ENCODE measurements at places on chromosomes 2 and 18.

DNA sequence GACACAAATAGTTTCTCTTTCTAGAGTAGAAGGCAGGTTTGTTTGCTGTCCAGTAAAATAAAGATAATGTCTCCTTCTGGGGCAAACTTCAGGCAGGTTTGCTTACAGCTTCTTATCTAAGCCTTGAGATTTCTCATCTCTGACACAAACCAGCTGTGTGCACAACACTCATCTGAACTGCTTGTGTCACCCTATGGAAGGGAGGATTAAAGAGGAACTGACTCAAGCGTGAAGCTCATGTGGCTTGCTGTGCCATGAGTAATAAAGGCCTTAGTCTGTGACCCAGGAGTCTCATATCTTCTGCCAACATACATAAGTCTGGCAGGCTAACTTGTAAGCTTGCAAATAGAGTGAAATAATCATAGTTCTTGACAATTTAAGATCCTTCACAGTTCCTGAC is 24.2 kb upstream of the CPO start:
- no peak for DNase-seq

DNA sequence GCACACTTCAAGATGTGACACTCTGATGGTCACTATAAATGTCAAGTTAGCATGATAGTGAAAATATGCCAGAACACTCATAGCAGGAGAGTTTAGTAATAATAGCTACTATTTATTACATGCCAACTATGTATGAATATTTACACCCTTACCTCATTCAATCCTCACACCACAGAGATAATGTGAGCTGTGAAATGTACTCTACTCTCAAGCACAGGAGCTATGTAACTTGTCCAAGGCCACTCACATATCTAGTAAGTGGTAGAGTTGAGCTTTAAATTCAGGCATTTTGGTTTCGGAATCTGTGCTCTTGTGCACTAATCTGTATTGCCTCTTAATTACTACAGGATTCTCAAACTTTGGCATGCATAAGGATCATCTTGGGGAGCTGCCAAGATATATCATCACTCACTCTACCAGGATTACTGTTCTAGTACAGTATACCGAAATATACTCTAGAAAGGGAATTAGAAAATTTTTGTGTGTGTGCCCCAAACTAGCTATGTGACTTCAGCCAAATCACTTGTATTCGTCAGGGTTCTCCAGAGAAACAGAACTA is 154.3 kb downstream of the PLCL1 start:
- DNase-seq: no peak

DNA sequence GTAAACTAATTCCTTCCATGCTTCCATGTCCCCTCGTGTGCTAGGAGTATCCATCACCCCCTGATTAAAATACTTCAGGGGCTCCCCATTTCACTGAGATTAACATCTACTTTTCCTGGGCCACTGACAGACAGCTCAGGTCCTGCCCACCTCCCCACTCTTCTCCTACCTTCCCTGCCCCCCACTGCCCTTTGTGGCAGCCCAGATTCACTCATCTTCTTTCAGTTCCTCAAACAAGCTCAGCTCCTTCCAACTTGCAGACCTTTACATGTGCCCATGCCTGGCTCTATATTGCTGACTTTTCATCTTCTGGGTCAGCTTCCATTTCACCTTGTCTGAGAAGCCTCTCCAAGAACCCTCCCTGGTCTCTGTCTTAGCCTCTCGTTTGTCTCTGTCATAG is 12.0 kb downstream of the RUFY4 start:
- no peak for DNase-seq

DNA sequence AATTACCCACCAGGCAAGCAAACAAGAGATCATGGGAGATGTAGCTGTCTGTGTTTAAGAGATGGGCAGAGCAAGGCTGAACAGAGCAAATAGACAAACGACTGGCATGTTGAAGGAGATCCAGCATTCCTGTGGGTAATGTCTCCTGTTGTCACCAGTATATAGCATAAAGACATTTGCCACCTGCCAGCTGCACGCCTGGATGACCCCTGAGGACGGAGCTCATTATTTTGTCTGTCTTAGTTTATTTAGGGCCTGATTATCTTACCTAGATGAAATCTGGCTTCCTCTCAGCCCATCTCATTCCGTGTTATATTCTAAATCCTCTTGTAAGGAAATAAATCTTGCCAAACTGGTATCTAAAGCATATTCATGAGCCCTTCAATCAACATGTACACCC is 510.3 kb upstream of the LINC00305 start:
- DNase-seq: no peak

DNA sequence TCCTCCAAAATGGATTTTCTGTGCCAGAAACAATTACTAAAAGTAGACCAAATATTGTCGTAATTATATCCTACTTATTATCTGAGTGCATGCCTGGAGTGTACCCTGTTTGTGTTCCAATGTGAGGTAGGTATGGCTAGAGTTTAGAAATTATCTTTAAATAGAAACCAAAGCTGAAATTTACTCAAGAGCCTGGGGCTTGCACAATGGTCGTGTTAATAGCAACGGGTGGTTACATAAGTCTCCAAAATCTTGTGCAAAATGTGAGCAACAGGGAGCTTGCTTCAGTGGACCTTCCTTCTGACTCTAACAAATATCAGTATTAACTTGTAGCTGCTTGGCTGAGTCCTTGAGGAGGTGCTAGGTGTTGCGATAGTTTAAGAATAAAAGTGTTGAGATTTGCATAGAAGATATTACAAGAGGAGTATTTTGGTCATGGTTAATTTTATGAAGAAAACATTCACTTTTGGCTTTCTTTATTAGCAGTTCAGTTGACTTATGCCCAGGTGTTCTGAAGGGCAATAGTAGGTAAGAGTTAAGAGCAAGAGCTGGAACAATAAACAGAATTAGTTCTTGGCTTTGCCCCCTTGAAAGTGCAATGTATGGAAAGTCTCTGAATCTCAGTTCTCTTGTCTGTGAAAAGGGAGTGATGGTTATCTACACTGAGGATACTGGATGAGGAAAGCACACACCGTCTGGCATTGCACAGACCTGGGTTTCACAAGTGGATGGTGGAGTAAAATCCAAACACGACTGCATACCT is 4.6 kb downstream of the CXCR4 start:
- no peak for DNase-seq

DNA sequence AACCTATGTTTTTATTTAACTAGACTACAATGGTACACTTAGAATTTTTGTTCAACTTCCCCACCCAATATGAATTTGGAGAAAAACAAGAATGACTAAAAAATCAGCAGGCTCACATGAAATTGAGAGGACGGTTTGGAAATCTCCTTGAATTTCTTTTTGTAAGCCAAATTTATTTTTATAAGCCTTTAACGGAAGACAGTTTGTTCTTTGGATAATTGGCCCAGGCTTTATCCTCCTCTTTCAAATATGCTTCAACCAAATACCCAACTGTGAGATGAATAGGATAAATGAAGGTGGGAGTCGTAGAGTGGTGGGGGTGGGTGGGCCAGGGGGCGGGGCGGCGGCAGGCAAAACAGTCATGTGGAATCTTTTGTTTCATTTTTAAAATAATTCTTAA is 60.6 kb downstream of the FMNL2 start:
- no peak for DNase-seq

DNA sequence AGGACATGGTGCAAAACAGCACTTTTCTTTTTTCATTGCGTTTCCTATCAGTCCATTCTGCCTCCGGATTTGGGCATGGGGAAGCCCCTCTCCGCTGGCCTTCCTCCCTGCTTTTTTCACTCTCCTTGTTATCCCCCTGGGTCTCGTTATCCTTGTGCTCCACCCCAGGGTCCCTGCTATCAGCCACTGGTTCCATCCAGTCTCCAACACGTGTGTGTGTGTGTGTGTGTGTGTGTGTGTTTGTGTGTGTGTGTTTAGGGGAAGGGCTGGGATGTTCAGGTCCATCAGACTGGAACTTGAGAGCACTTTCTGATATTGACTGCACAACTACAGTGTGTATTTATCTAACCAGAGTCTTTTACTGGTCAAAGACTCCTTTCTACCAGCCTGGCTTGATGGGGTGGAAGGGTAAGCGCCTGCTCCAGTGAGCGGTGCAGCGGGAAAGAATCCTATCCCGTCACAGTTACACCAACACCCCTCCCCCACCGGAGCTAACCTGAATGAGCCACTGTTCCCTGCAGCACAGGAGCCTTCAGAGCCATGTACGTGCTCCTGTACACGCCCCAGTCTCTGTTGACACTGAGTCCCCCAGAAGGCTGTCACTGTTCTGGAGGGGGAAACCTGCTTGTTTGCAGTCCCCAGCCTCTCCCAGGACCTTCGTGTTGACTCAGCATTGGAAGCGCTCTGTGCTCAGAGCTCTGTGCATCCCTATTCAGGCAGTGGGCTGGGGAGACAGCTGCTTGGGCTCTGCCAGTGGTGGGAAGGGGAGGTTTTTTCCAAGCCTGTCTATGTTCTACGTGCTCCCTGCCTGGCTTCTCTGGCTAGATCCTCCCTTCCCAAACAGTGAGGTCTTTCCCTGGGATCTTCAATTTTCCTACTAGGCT is 4.6 kb downstream of the INHA start:
- no peak for DNase-seq

DNA sequence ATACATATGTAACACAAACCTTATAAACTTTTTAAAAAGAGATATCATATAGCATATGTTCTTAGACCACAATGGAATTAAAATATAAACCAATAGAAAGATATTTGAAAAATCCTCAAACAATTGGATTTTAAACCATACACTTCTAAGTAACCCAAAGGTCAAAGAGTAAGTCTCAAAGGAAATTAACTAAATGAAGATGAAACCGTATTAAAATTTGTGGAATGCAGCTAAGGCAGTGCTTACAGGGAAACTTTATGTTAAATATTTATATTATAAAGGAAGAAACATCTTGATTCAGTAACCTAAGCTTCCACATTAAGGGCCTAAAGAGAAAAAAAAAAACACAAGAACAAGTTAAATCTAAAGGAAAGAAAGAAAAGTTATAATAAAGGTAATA is 966.1 kb downstream of the SLC4A3 start:
- DNase-seq: no peak

- no peak for DNase-seq
Observed at GRCh38 chr2:168501466-168502065, 45.5 kb downstream of the CERS6 start.

DNA sequence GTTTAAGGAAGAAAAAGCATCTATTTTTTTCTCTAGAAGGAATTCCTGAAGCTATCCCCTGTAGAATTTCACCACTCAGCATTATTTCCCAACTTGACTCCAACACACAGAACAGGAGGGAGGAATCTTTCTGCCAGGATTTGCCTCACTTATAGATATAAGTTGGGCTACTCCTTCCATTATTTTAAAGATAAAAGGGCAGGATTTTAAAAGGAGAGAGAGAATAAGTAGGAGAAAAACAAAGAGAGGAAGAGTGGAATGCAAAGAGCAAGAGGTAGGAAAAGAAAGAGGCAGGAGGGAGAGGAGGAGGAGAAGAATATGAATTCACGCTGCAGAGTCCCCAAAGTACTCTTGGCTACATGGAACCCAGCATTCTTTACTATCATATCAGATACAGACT is 182.5 kb downstream of the TCF4 start:
- DNase-seq: no peak

DNA sequence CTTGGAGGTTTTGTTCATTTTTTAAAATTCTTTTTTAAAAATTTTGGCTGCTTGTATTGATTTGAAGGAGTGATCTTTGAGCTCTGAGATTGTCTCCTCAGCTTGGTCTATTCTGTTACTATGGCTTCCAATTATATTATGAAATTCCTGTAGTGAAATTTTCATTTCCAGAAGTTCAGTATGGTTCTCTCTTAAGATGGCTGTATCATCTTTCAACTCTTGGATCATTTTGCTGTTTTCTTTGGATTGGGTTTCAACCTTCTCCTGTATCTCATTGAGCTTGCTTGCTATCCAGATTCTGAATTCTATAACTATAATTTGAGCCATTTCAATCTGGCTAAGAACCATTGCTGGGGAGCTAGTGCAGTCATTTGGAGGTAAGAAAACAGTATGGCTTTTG is 270.8 kb upstream of the NT5C1B start:
- no peak for DNase-seq

GRCh38 chr18:8787794-8788193 is 82.4 kb downstream of the MTCL1 start:
- no peak for DNase-seq

- no peak for DNase-seq
Observed at GRCh38 chr2:187873132-187873531, 318.9 kb upstream of the TFPI start.

GRCh38 chr18:80200171-80200931 is 47.0 kb downstream of the PARD6G start:
- DNase-seq: no peak

DNA sequence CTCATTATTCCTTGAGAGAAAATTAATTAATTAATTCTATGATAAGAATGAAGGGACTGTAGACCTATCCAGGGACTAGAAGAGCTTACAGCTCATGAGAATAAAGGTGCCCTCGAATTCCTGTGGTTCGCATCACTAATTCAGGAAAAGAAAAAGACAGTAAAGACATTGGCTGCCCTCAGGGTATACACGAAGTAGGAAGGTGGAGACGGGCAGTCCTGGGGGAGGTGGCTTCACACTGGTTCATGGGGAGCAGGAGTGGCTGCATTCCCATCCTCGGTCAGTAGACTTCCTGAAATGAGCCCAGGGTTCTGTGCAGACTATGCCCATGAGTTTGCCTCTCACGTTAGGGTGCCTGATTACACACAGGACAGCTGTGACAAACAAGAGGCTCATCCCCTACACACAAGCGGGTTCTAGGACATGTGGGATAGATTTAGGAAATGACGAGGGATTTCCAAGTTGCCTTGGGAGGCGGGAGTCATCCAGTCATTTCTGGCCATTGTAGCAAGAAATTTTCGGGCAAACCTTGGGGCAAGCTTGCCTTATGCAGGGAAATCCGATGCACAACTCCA is 282.2 kb downstream of the CYP26B1 start:
- DNase-seq: no peak

DNA sequence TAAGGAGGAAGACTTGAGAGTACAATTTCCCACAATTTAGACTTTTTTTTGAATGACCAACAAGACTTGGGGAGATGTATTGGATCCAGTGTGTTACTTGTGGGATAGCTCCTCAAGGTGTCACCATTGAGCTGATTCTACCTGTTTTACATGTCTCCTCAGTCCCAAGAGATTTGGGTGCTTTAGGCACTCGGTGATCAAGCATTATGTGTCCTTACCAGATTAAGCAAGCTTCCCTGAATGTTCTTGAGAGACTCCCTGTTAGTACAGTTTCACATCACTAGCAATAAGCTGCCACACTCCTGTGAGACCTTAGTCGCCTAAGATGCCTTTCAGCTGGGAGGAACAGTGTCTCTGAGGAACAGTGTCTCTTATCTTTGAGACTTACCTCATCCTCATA is 384.3 kb upstream of the SYT4 start:
- peak; percentile 28 for DNase-seq
